Activated naive CD8-positive, alpha-beta T cell treated with anti-CD3 and anti-CD28 coated beads for 36 hours (primary cell): ENCODE measurements at places on chromosomes 2 and 18.
A peak's percentile ranks its signal among the peaks of the same experiment; 100 is the strongest.

DNA sequence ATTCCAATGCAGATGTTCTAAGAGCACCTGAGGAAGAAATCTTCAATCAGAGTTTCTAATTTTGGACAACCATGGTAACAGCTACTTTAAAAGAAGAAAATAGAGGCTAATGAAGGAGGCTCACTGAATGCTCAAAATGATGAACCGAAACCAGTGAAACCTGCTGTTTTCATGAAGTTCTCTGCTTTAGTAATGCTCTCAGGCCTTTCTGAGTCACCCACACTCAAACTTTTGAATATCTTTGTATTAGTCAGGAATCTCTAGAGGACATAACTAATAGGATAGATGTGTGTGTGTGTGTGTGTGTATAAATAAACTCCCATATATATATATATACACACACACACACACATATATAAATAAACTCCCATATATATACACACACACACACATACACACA, 76.9 kb upstream of the RIT2 start:
- DNase-seq, result no peak

- no peak for DNase-seq
Measured at GRCh38 chr2:134491771-134492441, 226.9 kb downstream of the TMEM163 start.

- DNase-seq, result peak; percentile 28
Measured at GRCh38 chr2:109513749-109514588, 99.8 kb downstream of the SEPTIN10 start.

- no peak for DNase-seq
Measured at GRCh38 chr2:158072361-158072760, 29.3 kb upstream of the UPP2 start.

GRCh38 chr2:32626639-32627221, 1.1 kb upstream of the TTC27 start:
- DNase-seq, result no peak

GRCh38 chr2:201228271-201228911, 31.9 kb upstream of the CASP8 start:
- DNase-seq, result no peak

DNA sequence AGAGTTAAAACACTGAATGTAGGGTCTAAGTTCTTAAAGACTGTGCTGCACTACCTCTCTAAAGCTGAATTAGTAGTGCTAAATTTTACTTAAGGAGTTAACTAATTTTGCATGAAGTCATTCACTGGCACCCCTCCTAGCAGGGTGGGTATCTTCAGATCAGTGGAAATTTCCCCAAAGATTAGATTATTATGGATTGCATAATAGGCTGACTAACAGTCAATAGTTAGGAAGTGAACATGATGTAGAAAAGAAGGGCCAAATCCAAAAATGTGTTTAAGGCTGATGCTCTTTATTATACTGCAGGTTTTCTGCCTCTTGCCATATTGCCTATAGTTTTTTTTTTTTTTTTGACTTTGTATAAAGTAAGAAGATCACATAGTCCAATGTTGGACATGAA, 5.2 kb downstream of the ZNF638 start:
- no peak for DNase-seq

DNA sequence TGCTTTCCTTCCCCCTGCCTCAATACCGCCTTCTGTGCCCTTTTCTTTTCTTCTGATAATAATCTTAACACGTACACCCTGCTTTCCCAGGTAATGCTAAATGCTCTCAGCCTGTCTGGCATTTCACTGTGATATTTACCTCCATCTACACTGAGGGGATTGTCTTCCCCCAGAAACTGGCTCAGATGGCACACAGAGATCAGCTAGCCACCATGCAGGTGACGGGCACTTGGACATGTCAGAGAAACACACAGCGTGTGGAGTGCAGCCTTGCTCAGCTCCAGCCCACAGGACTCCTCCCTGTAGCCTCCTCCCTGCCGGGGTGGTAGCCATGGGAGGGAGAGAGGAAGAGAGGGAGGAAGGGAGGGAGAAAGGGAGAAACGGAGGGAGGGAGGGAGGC, 131.2 kb downstream of the EIPR1 start:
- DNase-seq, result no peak

DNA sequence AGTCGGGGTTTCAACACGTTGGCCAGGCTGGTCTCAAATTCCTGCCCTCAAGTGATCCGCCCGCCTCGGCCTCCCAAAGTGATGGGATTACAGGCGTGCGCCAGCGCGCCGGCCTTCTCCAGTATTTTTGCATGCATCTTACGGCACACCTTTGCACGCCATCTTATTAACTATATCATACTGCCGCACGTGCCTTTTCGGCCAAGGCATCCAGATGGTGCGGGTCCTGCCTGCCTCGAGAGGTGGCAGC, 765 bp upstream of the ING5 start:
- DNase-seq, result no peak

DNA sequence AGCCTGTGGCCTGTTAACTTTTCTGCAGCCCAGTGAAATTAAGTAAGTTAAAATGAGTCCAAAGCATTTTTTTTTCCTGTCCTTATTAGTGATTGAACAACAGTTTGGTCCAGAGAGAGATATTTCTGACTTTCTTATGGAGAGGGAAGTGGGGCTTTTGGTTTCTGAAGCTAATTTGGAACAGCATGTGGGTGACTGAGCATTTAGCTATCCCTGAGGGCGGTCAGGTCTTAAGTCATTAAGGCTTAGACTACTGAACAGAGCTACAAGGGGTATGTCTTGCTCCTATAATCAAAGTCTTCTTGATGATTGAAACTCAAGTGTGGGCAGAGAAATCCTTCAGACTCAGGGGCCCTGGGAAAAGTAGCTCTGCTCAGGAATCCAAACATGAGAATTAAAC, 14.0 kb downstream of the ARHGAP25 start:
- DNase-seq, result no peak

DNA sequence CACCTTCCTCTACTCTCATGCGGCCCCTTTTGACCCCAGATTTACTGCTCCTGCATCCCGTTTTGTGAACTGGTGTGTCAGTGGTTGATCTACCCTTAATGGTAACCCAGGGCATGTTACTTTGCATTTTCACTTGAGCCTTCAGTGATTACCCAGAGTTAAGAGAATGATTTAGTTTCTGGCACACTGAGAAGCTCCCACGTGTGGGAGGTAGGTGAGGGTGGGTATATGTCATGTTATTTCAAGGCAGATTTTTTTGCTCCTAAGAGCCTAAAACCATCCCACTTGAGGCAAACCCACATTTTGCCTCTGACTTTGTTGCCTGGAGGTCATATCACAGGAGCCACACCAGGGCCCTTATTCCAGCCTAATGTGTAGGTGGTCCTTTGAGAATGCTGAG, 186.7 kb downstream of the CTIF start:
- no peak for DNase-seq

GRCh38 chr18:8559612-8560186, 49.5 kb upstream of the RAB12 start:
- DNase-seq, result no peak

GRCh38 chr2:120660771-120661459, 74.8 kb upstream of the GLI2 start:
- no peak for DNase-seq

DNA sequence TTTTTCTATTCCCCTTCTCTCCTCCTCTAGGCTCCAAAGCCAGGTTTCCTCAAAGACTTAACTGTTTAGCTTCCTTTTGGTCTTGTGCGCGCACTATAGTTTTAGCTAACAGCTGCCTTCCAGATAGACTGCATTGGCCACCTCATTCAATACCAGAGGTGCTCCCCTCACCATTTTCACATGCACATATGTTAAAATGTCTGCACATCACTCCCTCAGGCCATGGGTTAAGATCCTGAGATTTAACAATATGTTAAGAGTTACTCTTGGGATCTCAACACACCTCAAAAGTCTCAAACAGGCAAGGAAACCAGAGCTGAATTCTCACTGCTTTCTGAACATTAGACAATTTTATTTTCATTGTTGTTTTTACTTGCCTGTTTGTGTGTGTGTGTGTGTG, 80.8 kb upstream of the MAP3K20 start:
- no peak for DNase-seq

DNA sequence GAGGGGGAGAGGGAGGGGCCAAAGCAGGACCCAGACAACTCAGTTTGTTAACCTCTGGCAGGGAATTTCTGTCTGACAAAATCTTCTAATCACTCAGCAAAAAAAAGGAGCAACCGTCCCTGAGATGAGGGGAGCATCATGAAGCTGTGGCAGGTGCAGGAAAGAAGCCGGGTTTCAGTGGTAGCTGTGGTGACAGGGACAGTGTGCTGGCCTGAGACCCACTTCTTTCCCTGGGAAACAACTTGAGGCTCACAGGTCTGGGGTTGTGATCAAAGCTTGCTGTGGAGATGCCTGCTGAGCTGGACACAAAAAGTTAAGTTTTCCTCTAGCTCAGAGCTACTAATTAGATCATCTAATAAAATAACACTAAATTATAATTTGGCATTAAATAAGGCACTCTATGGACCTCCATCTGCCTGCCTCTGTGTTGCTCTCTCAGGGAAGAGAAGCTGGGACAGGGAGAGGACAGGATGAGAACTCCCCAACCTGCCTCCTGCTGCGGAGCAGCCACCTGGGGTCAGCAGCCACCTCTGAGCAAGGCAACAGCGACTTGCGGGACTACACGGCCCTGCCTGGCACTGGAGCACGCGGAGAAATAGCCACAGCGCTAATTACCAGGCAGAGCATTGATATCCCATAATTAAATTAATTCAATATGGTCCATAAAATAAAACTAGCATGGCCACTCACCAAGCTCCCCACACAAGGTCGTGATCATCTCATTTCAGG, 104.6 kb upstream of the TEX51 start:
- DNase-seq, result no peak

DNA sequence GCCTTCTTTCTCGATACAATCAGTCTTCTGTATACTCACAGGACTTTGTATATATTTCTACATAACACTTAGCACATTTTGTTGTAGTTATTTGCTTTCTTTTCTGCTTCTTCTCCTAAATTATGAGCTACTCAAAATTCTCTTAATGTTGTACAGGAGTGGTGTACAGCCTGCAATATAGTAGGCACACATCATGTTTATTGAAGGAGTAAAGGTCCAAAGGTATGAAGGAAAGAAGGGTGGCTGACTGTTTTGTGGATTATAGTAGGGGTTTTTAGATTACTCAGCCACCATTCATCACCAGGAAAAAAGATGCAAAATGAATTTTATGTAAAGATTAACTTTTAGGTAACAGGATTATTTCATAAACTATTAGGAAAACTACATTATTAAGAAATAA, 54.1 kb downstream of the C18orf54 start:
- DNase-seq, result no peak

DNA sequence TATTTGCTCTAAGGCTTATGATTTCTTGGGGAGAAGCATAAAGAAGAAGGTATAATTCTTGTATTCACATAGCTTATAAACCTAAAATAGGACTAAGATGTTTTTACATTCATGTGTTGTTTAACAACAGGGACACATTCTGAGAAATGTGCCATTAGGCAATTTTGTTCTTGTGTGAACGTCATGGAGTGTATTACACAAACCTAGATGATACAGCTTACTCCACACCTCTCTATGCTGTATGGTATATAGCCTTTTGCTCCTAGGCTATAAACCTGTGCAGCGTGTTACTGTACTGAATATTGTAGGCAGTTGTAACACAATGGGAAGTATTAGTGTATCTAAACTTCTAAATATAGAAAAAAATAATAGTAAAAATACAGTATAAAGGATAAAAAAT, 92.1 kb downstream of the PHLPP1 start:
- DNase-seq, result no peak

DNA sequence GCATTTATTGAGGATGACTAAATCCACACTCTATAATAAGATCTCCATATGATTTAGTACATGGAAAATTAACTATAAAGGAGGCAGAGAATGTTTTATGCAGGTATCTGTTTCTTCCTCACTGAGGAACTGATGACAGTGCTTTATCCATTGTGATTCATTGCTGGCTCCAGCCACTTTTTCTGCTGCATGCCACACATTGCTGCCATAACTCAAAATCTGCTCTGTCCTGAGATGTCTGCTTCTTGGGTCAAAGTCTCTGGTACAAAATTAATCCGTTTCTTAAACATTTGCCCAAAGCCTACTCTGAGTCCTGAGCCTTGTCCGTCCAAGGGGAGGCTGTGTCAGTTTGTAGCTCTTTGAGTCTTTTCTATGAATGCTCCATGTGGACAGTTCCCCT, 15.5 kb upstream of the ARHGAP28 start:
- no peak for DNase-seq

GRCh38 chr2:32758232-32758631, 130.4 kb downstream of the TTC27 start:
- DNase-seq, result no peak

- no peak for DNase-seq
Measured at GRCh38 chr2:142531377-142531776, 346.1 kb upstream of the KYNU start.

GRCh38 chr2:104880076-104880475, 26.2 kb downstream of the POU3F3 start:
- DNase-seq, result no peak

DNA sequence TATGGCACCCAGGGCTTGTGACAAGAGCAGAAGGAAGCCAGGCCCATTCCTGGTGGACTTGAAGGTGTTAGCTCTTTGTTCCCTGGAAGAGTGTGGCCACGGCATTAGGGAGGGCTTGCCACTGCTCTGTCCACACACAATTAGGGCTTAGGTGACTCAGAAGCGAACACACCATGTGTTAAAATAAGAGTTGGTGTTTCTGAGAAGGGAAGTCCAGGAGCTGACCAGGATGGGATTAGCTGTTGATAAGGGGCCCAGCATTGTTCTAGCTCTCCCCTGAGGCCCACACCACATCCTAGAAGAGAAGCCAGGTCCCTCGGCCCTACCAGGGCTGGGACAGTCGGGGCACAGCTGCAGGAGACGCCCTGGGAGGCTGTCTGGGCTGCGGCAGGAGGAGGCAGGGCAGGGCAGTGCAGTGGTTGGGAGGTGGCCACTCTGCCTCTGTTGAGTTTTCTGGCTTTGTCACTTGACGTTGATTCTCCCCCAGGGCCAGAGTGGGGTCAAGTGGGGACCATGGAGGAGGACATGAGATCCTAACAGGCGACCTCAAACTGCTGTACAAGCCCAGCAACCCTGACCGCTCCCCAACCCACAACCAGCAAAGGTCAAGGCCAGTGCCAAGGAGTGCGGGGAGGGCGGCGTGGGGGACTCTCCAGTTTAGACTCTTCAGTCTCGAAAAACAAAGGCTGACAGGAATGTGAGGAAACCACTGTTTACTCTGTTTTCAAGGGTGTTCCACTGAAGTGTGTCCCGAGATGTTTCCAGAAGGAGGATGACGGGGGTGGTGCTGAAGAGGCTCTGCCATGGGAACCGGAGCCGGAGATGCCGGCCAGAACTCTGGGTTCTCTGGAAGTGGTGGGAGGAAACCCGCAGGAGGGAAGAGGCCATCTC, 16.8 kb downstream of the GNLY start:
- DNase-seq, result no peak

GRCh38 chr18:45415614-45416013, 199.7 kb upstream of the SLC14A2 start:
- no peak for DNase-seq
